ENCODE measurements at places on chromosomes 7 and 10.
A peak's percentile ranks its signal among the peaks of the same experiment; 100 is the strongest.

GRCh38 chr10:12844811-12845483 lies 156.6 kb downstream of the CCDC3 start:
- no peak for DNase-seq

GRCh38 chr10:68135922-68136792 lies 26.9 kb downstream of the MYPN start:
- no peak for DNase-seq

DNA sequence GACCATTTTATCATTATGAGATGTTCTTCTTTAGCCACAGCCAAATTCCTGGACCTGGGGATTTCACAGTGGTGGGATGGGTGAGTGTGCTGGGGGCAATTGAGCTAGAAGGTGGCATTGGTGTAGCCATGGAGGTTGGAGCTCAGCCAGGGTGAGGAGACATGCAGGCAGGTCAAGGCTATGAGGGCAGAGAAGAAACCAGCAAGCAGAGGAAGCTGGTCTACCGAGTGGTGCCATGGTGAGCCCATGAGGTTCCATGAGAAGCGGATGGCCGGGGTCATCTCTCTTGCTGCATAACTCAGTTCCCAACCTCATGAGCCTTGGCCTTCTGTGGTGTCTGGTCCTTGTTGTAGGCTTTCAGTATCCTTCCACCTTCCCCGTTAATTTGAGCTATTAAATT lies 91.4 kb downstream of the CARD11 start:
- no peak for DNase-seq

GRCh38 chr10:75230600-75231038 lies 5.1 kb downstream of the COMTD1 start:
- peak; percentile 14 for DNase-seq

DNA sequence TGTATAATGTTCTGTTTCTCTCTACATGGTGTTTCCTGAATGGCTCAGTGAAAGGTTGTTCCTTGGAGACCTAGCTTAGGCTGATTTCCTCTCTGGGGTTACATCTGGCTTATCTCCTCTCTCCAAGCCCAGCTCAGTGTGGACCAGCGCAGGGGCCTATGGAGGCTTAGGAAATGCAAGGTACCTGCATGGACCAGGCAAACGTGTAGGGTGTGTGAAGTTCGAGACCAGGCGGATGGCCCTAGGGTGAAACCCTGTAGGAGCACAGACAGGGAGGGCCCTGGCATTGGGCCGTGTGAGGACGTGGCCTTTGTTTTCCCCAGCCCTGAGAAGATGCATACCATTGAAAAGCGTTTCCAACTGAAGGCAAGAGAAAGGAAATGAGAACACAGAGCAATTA lies 59.0 kb downstream of the DOCK1 start:
- DNase-seq = no peak

DNA sequence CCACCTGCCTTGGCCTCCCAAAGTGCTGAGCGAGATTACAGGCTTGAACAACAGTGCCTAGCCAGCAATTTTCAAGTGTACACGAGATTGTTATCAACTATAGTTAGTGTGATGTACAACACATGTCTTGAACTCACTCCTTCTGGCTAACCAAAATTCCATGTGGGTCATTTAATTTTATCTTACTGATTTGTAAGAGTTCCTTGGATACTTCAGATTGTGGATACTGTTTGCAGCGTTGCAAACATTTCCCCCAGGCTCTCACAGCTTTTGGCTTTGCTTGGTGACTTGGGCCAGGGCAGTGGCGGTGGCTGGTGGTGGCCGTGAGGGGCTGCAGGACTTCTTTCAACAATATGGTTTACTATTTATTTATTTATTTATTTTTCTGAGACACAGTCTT lies 8.5 kb upstream of the TMEM270 start:
- DNase-seq = no peak

DNA sequence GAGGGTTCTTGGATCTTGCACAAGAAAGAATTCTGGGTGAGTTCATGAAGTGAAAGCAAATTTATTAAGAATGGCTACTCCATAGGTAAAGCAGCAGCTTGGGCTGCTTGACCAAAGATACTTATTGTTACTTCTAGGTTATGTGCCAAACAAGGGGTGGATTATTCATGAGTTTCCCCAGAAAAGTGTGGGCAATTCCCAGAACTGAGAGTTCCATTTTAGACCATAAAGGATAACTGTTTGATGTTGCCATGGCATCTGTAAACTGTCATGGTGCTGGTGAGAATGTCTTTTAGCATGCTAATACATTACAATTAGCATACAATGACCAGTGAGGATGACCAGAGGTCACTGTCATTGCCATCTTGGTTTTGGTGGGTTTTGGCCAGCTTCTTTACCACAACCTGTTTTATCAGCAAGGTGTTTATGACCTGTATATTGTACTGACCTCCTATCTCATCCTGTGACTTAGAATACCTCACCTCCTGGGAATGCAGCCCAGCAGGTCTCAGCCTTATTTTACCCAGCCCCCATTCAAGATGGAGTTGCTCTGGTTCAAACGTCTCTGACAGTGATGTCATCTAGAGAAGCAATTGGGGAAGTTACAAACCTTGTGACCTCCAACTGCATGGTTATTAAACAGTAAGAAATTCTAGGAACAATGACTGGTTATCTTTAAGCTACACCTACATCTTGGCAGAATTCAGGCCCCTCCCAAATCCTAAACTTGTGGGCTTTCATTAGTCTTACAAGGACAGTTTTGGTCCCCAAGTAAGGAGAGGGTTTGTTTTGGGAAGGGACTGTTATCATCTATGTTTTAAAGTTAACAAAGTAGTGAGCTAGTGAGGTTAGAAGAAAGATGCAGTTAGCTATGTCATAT lies 48.0 kb upstream of the INHBA start:
- no peak for DNase-seq

- DNase-seq = no peak
These were observed 15.9 kb downstream of the RP9 start for GRCh38 chr7:33093266-33093665.

DNA sequence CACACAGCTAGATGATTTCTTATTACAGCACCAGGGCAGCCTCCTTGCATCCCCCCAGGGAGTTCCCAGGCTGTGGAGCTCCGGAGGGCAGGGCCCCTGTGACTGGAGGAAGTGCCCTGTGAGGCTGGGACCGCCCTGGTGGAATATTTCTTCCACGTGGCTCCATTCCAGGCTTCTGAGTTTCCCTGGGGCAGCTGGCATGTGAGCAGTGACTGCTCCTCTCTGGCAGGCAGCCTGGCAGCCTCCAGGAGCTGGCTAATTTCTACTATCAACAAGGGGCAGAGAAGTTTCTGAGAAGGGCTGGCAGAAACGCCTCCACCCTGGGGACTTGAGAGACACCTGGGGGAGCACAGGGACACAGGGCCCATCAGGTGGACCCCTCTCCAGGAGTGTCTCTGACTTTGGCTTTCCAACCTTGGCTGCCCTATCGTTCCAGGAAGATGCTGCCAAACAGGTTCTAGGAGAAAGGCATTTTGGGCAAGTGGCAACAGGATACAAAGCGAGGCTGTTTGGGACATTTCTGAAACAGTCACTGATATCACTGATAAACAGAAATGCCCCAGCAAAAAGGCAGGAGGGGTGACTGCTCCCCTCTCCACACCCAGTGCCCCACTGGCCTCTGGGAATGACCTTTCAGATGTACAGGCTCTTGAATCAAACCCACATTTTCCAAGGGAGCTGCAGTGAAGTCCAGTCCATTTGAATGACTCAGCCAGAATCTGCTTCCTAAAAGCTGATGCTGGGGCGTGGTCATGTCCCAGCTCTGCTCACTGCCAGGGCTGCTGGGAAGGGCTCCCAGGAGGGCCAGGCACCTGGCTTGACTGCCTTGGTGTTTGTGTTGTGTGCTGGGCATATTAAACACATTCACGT lies 16.1 kb downstream of the MYOF start:
- no peak for DNase-seq

- no peak for DNase-seq
These were observed 19.7 kb upstream of the ITGA8 start for GRCh38 chr10:15739254-15739970.

GRCh38 chr7:16951483-16952080 lies 69.8 kb upstream of the AGR3 start:
- DNase-seq = no peak

- no peak for DNase-seq
These were observed 55.8 kb downstream of the PTN start for GRCh38 chr7:137287651-137288258.

- DNase-seq = no peak
These were observed 16.2 kb upstream of the AHCYL2 start for GRCh38 chr7:129208667-129209066.

- DNase-seq = no peak
These were observed 2.1 kb upstream of the FRA10AC1 start for GRCh38 chr10:93704451-93704850.

DNA sequence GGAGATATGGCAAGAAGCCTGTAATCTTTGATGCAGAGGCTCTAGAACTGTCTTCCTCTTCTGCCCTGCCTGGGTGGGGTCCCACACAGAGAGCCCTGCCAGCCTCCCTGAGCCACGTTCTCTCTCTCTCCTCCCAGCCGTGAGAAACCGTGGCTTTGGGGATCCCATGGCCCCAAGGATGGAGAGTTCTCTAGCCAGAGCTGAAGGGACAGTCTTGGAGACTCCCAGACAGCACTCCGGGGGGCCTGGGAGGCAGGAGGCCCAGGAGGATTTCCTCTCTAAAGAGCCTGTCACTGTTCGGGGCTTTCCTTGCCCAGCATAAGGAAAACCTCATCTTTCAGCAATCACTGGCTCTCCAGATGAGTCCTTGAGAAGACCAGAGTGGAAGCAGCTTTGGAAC lies 227.1 kb downstream of the ARHGAP12 start:
- no peak for DNase-seq

- no peak for DNase-seq
These were observed 176.0 kb upstream of the KCND2 start for GRCh38 chr7:120097020-120097419.

GRCh38 chr7:108026647-108027046 lies 23.7 kb upstream of the LAMB1 start:
- DNase-seq = no peak

- DNase-seq = peak; percentile 46
These were observed 175.3 kb downstream of the RAPGEF5 start for GRCh38 chr7:22181663-22182062.

DNA sequence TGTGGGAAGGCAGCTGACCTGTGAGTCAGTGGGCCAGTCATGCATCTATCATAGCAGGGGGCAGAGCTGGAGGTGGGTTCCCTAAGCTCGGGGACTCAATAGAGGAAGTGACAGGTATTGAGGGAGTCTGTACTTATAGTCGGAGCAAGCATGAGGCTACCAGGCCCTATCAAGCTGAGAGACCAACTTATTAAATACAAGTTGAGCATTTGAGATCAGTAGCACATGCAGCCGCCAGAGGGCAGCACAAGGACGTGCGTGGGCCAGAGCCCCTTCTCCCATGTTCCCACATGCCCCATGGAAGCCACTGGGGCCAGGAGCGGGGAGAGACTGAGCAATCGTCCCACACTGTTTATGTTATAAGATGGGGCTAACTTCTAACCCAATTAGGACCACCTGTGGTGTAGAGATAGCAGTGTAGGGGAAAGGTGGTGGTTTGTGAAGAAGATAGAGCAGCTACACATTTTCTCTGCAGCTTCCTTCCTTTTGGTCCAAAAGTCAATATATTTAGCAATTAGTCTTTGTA lies 13.0 kb upstream of the STK31 start:
- no peak for DNase-seq

DNA sequence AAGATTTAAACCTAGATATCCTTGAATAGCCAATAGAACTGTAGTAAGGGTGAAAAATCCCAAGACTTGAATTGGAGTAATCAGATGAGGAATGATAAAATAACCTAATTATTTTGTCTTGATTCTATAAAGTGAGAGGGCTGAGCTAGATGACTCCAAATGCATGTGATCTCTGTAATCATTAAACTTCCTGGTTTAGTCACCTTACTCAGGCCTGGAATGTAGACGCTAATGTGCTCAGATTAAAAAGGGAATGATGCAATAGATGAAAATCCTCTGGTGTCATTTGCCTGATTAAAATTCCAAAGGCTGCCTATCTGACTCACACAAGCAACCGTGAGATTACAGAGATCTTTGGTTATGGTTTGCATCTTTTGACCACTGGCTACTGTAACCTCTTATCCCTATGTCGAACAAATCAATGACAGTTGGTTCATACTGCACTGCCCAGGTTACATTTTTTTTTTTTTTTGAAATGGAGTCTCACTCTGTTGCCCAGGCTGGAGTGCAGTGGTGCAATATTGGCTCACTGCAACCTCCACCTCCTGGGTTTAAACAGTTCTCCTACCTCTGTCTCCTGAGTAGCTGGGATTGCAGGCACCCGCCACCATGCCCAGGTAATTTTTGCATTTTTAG lies 2.9 kb upstream of the HKDC1 start:
- no peak for DNase-seq

GRCh38 chr7:74018246-74018895 lies 9.6 kb upstream of the ELN start:
- no peak for DNase-seq

DNA sequence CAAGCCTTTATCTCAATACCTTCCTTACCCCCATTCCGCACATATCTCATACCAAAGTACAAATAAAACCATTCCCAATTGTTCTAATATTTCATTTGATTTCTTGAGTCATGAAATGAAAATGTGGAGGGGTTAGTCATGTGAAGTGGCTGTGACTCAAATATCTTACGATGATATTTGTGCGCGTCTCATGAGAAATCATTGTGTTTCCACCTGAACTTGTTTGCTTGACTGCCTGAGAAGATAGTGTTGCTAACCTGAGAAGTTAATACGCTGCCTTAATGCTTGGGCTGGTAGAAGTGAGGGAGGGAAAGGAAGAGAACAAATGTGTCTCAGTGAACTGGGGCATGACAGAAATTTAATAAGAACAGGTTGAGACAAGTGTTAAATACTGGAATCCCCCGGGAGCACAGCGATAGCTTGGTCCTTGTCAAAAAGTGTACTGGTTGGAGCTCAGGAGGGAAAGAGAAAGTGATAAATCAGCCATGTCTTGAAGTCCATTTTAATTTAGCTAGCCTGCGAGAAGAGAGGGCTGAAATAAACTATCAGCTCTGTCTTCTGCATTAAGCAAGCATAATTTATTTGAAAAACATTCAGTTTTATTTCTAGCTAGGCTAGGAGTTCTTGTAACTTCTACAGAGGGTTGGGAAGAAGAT lies 7.2 kb upstream of the EPHA1 start:
- DNase-seq = no peak

GRCh38 chr7:69426705-69427104 lies 171.6 kb upstream of the AUTS2 start:
- DNase-seq = no peak

- DNase-seq = no peak
These were observed 104.5 kb downstream of the CYP26A1 start for GRCh38 chr10:93178226-93178625.

GRCh38 chr10:55929291-55929690 lies 431.8 kb downstream of the ZWINT start:
- DNase-seq = no peak

- DNase-seq = no peak
These were observed 47.0 kb downstream of the CCDC71L start for GRCh38 chr7:106613848-106614560.

Measured in NCI-H1436 treated with DMSO at 0.1 percent for 48 hours (cell line).